ENCODE measurements at places on chromosomes 3 and 15.

DNA sequence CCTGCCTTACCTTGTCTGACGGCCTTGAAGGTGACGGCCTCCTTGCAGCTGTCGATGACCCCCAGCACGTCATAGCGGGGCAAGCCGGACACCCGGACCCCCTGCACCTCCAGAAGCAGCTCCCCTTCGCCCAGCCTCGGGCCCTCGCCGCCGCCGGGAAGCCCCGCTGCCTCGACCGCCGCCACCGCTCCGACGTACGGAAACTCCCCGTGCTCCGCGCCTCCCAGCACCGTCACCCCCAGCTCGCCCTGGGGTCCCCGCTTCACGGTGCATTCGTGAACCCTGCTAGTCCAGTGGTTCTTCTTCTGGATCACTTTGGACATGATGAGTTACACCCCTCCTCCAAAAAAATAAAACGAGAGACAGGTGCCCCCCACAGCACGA, 740 bp downstream of the MAGI1 start:
- no peak for DNase-seq

DNA sequence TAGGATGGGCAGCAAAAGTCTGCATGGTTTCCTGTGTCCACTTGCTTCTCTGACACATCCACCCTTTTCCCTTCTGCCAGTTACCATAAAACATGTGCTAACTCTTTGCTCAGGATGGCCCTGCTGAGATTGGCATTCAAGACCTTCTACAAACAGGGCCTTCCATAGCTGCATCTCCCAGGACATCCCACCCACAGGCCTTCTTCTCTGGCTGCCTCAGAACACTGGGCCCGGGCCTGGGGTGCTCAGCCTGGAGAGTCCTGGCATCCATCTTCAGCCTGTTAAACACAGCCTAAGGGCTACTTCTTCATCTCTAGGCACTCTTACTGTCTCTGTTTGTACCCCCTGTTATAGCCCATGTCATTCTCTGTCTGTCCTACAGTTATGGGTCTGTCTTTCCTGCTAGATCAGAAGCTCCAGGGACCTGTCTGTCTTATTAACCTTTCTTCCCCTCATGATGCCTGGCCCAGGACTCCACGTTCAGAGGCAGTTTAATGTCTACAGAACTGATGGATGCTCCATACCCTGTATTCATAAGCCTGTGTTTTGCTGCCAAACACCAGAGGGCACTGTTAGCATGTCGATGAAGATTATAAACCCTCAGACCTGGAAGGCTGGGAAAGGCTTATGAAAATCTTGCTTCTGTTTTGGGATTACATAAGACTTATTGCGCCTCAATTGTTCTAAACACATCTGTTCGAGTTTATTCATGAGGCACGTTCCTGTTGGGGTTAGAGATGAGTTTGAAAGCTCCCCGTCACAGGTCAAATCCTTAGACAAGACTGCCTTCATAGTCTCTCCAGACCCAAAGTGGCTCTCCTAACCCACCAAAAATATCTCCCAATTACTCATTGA, 16.5 kb downstream of the SEMA3G start:
- peak; percentile 78 for DNase-seq

- no peak for DNase-seq
These were observed 16.4 kb downstream of the EFCC1 start for GRCh38 chr3:129017484-129017899.

DNA sequence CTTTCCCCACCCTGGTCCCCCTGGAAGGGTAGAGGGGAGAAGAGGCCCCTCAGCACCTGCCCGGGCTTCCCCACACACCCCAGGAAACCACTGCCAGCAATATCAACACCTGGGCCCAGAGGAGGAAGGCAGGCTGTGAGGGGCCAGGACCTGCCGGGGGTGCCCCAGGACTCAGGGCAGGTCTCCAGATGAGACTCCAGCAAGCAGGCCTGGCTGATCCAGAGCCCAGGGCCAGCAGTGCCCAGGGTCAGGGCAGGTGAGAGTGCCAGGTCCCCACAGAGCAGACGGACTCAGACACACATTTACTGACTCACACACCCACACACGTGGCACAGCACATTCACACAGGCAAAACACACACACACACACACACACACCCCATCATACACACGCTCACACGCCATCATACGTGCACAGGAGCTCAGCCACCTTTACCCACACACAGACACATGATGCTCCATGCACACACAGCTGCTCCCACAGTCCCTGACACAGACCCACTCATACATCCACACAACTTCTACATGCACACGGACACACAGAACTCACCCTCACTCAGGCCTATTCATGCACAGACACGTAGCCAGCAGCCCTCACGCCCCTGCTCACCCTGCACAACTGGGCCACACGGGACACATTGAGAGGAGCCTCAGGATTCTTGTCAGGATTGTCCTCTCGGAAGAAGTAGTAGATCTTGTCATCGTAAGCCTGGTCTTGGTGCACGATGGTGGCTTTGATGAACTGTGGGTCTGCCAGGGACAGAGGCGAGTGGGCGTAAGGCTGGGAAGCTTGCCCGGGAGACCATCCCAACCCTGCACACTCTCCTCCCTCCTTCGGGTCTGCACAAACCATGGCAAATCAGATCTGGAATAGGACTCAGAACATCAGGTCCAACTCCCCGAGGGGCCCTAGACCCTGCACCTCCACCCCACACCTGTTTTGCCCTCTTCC, 17.5 kb downstream of the SEMA7A start:
- DNase-seq: peak; percentile 90

DNA sequence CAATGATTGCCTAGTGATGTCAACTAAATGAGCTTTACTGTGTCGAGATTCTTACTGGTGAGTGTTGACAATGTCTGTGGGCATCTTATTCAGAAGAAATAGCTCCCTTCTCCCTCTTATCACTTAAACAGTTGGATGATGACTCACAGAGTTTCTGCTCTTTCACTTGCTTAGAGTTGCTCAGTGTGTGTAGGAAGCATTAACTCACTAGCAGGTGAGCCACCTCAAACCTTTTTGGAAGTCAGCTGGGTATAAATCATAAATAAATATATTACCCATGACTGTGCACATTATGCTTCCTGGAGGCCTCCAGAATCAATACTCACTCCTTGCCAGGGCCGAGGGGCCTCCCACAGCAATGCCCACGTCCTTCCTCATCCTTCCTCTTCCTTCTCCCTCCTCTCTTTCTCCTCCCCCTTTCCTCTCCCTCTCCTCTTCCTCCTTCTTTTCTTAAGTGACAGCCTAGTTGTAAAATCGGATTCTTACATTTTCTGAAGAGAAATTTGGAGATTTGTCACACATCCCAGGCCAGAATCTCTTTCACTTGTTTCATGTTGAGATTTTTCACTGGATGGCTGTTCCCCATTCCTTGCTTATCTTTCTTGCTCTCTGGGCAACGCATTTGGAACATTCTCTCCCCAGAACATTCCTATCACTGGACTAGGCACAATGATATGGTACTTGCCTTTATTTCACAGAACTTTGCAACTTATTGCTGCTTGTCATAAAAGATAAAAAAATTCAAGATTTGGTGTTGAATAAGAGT, 17.5 kb downstream of the SHC4 start:
- peak; percentile 74 for DNase-seq

- no peak for DNase-seq
These were observed 18.2 kb downstream of the CSNK1G1 start for GRCh38 chr15:64337761-64338160.

GRCh38 chr15:100770661-100771584, 108.7 kb upstream of the ALDH1A3 start:
- no peak for DNase-seq

- DNase-seq: peak; percentile 30
These were observed 370.6 kb upstream of the TBL1XR1 start for GRCh38 chr3:177567833-177568232.

- no peak for DNase-seq
These were observed 2.0 kb downstream of the FAM3D start for GRCh38 chr3:58664611-58665010.

GRCh38 chr3:132641837-132642538, 17.6 kb downstream of the ACAD11 start:
- peak; percentile 73 for DNase-seq

DNA sequence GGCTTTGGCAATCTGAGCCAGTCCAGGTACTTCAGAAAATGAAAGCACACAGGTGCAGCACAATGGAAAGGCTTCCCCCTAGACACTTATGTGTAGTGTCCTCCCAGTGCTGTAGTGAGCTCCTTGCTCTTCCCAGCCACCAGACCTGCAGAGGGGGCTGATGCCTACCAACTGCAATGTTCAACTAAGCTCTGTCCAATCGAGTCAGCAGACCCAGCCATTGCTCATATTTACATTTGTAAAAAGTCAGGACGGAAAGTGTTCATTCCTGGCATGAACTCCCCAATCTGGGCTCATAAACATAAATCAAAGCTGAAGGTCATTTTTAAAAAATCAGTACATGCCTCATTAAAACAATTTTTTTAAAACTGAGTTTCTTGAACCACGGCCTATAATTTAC, 73.0 kb downstream of the FOXP1 start:
- DNase-seq: no peak

- no peak for DNase-seq
These were observed 19.3 kb downstream of the CCNB2 start for GRCh38 chr15:59124261-59124660.

DNA sequence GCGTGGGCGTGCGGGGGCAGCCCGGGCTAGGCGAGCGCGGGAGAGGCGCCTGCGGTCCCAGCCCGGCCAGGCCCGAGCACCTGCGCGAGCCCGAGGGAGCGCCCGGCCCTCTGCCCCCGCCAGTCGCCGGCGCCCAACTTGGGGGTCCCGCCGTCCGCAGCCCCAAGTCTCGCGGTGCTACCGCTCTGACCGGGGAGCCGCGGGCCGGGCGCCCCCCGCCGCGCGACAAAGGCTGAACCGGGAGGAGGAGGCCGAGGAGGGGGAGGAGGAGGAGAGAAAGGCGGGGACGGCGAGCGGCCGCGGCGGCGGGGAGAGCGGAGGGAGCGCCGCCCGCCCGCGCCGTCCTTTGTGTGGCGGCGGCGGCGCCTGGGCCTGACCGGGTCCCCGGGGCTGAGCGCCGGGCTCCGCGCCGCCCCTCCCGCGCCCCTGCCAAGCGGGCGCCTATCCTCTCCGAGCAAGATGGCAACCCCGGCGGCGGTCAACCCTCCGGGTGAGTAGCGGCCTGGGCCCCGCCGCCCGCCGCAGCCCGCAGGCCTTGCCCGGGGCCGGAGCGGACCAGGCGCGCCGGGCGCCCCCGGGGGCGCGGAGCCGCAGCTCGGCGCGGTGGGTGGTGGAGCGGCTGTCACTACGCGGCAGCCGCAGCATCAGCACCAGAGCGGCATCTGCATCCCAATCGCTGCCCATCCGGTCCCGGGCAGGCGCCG, at the start of gene ARNT2:
Gene ARNT2 (plus strand): TSS at position 326 of the 704 bp plus-strand sequence. CDS start 134 bp downstream, at position 460.
- peak; percentile 25 for DNase-seq

- DNase-seq: no peak
These were observed 402.6 kb downstream of the NLGN1 start for GRCh38 chr3:173800154-173800553.

- DNase-seq: no peak
These were observed 28.7 kb upstream of the B3GNT5 start for GRCh38 chr3:183224180-183224970.

- DNase-seq: no peak
These were observed 9.6 kb upstream of the LRRFIP2 start for GRCh38 chr3:37183976-37184375.

DNA sequence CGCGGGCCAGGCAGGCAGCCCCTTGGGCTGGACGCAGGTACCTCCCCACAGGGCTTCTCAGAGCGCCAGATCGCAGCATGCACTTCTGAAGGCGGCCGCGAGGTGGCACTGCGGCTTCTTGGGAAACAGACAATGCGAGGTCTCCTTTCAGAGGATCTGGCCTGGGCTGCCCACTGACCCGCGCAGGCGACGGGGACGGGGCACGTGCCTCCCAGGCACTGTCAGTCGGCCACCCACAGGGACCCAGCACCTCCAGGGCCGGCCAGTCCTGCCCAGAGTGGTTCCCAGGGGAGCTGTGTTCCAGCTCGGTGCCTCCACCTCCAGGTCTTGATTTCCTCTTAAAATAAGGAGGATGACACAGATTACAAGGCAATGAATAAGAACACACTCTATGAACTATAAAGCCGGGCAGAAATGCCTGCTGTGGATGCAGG, 24.4 kb upstream of the TXNRD3 start:
- peak; percentile 75 for DNase-seq

DNA sequence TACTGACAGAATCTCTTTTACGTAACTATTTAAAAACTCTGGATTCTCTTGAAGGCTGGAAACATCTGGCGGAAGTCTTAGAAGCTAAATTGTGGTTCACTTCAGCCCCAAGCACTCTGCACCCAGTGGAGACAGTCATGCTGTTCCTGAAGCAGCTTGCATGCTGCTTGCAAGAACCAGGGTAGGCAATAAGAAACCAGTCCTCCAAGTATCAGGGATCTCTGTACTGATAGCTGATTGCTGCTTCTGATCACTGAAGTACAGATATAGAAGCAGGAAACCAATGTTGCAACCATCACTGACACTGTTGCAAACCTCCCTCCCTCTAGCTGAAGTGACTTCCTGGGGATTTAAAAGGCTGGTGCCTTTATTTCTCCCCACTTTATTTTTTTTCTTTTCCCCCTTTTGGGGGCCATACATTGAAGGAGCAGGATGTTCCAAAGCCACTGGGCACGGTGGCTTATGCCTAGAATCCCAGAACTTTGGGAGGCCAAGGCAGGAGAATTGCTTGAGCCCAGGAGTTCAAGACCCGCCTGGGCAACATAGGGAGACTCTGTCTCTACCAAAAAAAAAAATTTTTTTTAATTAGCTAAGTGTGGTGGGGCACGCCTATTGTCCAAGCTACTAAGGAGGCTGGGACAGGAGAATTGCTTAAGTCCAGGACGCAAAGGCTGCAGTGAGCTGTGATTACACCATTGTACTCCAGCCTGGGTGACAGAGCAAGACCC, 15.3 kb downstream of the SPCS1 start:
- no peak for DNase-seq

GRCh38 chr3:14000556-14000955, 120.7 kb upstream of the WNT7A start:
- no peak for DNase-seq

GRCh38 chr15:98795980-98796379, 147.6 kb downstream of the IGF1R start:
- no peak for DNase-seq

DNA sequence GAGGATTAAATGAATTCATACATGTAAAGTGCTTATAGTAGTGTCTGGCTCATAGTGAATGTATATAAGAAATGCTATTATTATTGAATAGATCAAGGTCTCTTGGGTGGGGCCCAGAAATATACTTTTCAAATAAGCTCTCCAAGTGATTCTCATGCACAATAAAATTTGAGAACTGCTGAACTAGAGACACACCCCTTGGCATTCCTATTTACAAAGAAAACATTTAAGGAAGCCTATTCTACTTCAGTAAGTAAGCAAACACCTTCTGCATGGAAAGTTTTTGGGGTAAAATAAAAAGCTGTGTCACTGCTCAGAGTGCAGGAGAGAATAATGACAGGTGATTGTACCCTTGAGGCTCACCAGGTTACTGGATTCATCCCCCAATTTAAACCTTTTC, 75.2 kb downstream of the EOMES start:
- DNase-seq: no peak

DNA sequence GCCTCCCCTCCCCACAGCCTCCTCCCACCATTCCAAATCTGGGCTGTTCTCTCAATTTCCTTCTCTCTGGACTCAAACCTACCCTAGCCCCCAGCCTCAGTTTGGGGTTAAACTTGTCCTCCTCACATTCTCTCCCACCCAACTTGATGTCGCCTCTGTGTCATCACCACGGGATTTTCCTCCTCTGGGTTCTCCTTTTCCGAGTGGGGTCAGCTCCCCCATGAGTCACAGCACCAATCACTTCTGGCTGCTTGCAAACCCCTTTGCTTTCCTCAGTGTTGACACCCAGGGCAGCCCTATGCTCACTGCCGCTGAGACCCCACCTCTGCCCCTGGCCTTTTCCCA, 451 bp downstream of the CCR5AS start:
- peak; percentile 18 for DNase-seq

Data from RKO (cell line).